ENCODE measurements at places on chromosomes 11 and 22.

DNA sequence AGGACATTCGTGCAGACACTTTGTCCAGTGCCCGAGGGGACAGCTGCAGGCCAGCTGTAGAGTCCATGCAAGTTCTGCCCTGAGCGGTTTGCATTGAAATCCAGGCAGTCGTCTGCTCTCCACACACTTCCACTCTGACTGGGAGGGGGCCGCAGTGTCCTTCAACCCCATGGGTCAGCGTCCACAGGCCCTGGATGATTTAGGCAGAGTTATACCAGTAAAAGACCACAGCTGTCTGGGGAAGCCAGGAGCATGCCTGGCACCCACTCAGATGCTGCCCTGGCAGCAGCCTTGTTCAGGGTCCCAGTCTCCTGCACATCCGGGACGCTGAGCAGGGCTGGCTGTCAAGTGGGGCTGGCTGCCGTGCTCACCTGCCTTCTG, 26.5 kb downstream of the KRTAP5-5 start:
- DNase-seq: no peak

GRCh38 chr11:128039140-128040021, 548.0 kb downstream of the ETS1 start:
- DNase-seq: no peak

GRCh38 chr11:77402218-77402556, 71.7 kb downstream of the PAK1 start:
- peak; percentile 39 for DNase-seq

- DNase-seq: peak; percentile 11
Measured at GRCh38 chr11:107293677-107294344, 163.8 kb downstream of the CWF19L2 start.

- no peak for DNase-seq
Measured at GRCh38 chr11:69006816-69007215, 6.2 kb downstream of the MRGPRF start.

GRCh38 chr11:10331548-10332289, 26.8 kb downstream of the ADM start:
- DNase-seq: no peak
